RPMI8226 (cell line): ENCODE measurements at places on chromosomes 4 and X.

GRCh38 chrX:31165241-31166035 lies 93.6 kb upstream of the FTHL17 start:
- DNase-seq = no peak

GRCh38 chrX:53481816-53482465 lies 47.8 kb upstream of the HSD17B10 start:
- peak; percentile 77 for DNase-seq

DNA sequence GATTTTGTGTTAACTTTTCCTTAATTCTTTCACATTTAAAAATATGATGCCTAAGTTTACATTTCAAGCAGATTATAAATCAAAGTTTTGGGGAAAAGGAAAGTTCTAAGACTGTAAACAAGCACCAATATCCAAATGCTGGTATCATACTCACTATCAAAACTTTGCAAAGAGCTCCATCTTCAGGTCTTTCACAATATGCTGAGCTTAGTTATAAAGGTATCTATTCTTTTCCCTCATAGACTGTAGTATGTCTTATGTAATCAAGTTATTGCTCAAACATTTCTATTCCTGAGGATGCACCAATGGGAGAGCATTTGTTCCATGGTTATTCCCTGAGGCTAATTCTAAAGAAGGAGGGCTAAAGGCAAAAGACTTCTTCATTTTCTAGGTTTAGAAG lies 207.9 kb upstream of the FAM241A start:
- peak; percentile 18 for DNase-seq

- DNase-seq = no peak
Observed at GRCh38 chr4:169241464-169241863, 29.3 kb downstream of the SH3RF1 start.

DNA sequence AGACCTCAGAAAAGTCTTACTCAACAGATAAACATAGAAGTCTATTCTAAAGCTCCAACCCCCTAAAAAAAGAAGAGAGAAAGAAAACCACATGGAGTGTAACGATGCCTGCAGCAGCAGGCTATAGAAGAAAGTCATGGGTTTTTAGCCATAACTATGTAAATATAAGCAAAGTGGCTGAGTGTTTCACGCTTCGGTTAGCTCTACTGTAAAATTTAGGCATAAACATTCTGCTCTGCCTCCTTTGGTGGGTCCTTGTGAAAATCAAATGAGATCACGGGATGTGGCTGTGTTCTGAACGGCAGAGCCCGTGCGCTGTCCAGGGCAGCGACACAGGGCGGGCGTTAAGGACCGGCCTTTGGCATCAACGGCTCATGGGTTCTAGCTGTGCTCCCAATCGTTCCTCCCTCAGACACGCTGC lies 78.4 kb downstream of the IRF2 start:
- DNase-seq = no peak

- DNase-seq = no peak
Observed at GRCh38 chrX:153560000-153560399, 38.9 kb downstream of the CCNQ start.

DNA sequence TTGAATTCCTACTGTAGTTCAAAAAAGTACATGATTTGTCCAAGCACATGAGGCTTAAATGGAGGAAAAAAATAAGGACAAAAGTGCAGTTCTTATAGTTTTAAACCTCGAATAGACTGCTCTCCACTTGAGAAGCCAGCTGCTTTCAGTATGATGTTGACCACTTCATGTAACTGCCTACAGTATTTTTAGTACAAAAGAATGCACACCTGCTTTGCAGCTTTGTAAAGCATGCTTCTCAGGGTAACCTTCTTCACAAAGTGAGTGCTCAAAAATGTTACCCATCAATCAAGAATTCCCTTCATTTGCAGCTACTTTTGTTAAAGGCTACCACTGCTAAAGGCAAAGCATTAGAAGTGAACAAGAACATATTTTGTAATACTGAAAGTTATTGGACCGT lies 83.4 kb upstream of the FAM47B start:
- DNase-seq = peak; percentile 2

- no peak for DNase-seq
Observed at GRCh38 chr4:113869743-113870375, 108.3 kb upstream of the CAMK2D start.

DNA sequence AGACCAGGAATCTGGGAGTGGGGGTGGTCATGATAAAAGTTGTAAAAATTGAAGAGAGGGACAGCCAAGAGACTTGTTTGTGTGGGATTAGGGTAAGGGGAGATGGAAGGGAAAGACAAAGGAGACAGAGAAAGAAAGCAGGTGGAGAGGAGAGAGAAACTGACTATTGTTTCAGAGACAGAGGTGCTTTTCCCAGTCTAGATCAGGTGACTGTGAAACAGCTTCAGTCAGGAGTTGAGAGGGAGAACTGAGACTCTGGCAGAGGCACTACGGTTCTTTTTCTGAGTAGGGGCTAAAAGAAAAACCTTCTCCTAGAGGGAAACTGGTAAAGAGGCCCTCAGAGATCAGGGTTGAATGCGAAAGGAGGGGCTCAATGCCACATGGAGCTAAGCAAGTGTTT lies 106.4 kb downstream of the KDR start:
- no peak for DNase-seq

GRCh38 chr4:8235224-8235623 lies 34.3 kb upstream of the HTRA3 start:
- peak; percentile 89 for DNase-seq

DNA sequence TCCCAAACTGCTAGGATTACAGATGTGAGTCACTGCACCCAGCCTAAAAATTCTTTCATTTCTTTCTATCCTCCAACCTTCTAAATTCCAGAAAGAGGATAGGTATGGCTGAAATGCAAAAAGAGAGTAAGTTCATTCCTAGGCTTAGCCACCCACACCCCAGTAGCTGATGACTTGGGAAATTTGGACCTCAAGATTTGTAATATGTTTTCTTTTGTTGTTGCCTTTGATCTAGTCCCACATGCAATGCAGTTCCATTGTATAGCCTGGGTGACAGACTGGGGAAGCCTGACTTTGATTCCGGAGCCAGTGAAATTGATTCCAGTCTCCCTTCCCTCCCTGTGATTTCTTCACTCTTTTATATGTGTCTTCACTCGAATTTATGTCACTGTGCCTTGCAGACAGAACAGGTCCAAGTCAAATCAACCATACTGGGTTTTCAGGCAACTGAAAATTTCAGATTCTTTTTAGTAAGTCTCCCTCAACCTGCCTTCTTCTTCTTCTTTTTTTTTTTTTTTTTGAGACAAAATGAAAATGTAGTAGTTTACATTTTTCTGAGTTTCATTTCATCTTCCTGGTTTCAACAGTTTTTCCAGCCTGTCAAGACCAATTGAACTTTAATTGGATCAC lies 176.2 kb upstream of the RBPJ start:
- no peak for DNase-seq

- DNase-seq = no peak
Observed at GRCh38 chr4:89724716-89725115, 112.2 kb downstream of the SNCA start.

DNA sequence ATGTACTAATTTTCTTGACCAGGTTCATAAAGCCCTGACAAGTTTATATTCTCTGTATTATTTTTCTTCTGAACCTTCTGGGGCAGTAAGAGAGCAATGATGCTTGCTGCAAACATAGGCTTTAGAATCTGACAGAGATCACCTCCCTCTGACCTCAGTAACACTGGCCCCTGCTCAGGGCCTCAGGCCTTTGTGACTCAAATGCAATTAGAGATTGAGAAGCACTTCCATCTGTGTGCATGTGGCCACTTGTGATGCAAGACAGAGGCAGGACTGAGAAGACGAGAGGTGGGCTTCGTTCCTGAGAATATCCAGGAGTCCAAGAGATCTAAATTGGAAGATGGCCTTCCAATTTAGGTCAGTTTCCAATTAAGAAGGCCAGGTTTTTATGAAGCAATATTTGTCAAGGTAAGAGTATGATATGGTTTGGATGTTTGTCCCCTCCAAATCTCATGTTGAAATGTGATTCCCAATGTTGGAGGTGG lies 82.8 kb upstream of the VEGFC start:
- DNase-seq = no peak

DNA sequence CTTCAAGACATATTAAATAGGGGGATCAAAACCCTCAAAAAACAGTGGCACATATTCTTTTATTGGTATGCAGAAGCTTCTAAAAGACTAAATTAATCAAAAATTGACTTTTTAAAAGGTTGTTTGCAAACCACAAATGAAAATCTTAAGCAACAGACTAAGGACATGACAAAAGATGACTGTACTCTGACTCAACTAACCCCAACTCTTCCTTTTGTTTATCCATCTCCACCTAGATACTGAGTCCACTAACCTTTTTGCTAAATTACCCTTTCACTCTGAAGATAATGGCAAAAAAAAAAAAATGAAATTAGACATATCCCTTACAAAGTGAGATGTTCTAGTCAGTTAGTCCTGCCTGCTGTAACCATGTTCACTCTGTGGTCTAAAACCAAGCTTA lies 91.6 kb upstream of the NLRP2B start:
- DNase-seq = no peak

DNA sequence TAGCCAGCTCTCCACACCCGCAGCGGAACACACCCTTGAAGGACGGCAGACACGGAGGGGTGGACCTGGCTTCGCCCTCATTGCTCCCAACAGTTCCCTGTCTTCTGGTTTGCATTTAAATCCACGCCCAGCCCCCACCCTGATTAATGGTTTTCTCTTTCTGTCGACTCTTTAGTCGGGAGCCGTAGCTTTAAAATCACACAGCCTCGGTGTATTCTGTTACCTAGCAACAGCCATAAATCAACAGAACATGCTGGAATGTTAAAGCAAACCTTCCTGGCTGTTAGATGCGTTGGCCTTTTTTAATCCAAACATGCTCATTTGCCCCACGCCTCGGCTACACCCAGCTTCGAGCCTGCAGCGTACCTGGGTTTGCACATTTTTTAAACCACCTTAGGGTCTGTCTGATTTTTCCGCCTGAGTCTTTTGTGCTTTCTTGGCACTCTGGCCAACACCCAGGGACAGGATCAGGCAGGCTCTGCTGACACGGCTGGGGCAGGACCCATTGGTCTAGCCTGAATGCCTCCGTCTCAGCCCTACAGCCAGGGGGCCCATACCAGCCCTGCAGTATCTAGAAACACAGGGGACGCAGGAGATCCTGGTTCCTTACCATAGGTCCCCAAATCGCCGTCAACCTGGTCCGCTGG lies 21.4 kb upstream of the PPP2R2C start:
- DNase-seq = no peak

GRCh38 chr4:140368686-140369085 lies 4.8 kb upstream of the SCOC start:
- no peak for DNase-seq

DNA sequence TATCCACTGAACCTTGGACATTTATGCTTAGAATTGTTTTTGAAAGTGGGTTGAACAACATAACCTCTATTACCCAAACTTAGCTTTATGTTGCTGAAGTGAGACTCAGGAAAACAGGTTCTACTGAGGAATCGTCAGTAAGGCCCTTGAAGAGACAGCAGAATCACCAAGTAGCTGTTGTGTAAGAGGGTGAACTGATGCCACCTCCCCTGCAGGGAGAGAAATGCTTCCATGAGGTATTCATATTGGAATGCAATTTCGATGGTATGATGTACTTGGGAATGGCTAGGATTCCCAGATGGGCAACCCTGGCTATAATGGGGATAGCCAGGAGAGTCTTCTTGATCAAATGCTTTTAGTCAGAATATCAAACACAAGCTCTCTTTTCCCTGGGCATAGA lies 4.1 kb upstream of the SCRG1 start:
- DNase-seq = no peak

- DNase-seq = no peak
Observed at GRCh38 chr4:63580796-63581475, 828.3 kb downstream of the TECRL start.

GRCh38 chrX:100931925-100932285 lies 3.2 kb upstream of the XKRX start:
- no peak for DNase-seq

DNA sequence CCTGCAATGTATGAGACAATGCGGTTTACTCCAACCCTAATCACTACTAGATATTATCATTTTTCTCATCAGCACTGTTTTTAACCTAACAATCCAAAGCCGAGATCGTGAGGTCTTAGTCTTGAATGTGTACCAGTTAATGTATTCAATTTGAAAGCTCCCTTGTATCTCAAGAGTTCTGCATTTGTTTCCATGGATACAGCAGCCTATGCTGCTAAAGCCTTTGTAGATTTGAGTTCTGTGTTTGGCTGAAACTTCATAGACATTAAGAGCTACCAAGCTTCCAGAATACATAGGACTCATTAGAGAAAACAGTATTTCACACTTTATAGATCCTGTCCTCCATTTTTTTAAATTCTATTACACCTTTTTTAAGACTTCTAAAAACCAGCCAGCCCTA lies 39.9 kb downstream of the SLC9A6 start:
- DNase-seq = no peak

DNA sequence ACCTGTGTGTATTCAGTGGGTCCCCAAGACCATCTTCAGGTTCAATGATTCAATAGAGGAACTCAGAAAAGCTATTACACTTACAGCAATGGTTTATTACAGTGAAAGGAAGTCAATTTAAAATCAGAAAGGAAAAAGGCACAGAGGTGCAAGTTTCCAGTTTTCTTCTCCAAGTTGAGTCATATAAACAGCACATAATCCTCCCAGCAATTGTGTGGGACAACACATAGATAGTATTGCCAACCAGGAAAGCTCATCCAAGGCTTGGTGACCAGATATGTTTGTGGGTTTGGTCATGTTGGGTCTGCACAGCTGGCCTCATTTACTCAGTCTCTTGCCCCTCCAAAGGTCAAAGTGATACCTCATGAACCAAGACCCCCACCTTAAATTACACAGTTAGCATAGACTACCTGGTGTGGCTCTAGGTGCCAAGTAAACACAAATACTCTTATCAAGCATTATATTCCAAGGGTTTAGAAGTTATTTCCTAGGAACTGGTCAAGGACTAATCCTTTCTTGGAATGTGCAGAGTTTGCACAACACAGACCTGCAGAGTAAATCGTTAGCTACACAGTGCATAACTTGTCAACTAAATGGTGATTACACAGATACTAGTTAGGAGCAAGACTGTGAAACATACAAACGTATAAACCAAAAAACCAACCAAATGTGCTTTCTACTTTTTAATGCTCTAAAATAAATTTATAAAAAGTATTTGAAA lies 777.3 kb downstream of the PCDH18 start:
- no peak for DNase-seq

- peak; percentile 48 for DNase-seq
Observed at GRCh38 chrX:83022020-83022419, 486.1 kb upstream of the POU3F4 start.

DNA sequence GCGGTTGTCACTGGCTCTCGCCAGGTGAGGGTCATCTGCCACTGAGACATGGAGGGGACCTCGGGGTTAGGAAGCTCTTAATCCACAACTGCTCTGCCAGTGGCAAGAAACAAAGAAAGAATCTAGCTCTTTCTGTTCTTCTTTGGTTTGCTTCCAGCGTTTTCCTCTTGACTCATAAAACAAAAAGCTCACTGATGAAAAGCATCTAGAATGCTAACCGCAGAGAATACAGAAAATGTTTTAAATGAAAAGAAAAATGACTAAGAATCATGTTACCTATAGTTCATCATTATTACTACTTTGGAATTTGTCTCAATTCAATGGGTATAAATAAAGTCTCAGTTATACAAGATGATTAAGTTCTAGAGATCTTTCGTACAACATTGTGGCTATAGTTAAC lies 274.8 kb upstream of the TENM3 start:
- DNase-seq = no peak
